ENCODE measurements at places on chromosomes 2 and 18.

DNA sequence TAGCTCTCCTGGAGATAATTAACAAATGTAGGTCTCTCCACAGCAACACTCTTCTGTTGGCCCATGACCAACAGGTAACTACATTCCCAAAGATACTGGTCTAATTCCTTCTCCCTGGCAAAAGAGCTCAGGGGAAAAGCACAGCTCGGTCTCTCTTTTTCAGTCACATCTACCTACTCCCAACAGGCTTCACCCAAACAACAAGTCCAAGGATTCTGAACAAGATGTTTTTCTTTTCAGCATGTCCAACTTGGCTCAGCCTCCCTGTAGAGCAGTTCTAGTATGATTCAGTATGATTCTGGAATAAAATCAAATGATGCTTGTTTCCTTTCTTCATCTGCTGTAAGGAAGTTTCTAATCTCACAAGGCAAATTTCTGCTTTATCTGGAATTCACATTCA lies 1704.8 kb upstream of the PIK3C3 start:
- DNase-seq, result no peak

GRCh38 chr2:109528811-109529501 lies 84.8 kb downstream of the SEPTIN10 start:
- DNase-seq, result no peak

DNA sequence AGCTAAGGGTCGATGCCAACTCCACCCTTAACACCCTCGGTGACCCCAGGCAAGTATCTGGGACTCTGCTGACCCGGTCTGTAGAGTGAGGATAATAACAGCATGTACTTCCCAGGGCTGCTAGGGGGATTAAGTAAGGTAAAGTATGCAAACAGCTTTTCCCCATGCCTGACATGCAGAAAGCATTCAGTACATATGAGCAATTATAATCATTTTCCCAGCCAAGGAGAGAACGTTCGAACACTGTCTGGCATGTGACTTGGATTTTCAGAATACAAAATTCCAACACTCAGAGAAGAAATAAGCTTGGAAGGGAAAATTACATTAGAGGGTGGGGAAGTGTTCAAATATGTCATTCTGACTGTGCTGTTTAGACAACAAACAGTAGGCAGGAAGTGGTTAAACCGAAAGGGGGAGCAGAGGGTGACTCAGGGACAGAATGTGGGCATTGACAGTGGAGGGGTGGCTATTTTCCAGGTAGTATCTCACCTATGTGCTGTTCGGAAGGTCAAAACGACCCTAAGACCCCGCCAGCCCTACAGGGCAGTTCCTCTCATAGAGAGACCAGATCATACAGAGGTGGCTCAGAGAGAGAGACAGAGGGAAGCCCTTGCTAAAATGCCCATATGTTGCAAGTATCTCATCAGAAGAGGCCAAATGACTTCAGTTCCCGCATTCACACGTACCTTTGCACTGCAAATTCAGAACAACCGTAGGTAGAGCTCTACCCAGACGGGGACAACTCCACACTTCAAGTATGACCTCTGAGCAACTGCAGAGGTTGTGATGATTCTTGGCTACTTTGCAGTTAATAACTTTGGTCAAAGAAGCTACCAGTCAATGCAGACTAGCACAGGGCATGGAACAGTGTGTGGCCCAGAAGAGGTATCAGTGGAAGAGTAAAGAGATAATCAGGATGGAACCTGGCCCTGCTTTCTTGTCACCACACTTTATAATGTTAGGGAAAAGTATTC lies 14.8 kb downstream of the ASPRV1 start:
- peak; percentile 57 for DNase-seq

DNA sequence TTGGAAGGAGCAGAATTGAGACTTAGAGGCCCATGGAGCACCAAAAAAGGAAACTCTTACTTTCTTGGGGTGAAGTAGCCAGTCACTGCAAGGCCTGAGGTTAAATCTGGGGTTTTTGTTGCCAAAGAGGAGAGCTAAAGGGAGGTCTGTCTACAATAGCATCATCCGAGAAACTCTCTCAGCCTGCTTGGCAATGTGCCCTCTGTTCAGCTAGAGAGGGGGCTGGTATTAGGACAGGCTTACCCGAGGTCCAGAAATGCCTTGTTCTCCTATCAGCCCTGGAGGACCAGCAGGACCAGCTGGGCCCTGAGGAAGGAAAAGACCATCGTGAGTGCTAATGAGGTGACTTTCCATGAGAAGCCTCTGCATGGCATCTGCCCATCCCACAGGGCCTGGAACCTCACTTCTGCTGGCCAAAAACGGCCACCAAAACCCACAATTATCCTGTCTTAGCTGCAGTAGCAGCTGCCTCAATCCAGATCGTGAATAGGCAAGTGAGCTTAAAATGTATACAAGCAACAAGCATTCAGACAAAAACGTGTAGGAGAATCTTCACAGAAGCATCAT lies 61.6 kb downstream of the COL6A3 start:
- DNase-seq, result no peak

DNA sequence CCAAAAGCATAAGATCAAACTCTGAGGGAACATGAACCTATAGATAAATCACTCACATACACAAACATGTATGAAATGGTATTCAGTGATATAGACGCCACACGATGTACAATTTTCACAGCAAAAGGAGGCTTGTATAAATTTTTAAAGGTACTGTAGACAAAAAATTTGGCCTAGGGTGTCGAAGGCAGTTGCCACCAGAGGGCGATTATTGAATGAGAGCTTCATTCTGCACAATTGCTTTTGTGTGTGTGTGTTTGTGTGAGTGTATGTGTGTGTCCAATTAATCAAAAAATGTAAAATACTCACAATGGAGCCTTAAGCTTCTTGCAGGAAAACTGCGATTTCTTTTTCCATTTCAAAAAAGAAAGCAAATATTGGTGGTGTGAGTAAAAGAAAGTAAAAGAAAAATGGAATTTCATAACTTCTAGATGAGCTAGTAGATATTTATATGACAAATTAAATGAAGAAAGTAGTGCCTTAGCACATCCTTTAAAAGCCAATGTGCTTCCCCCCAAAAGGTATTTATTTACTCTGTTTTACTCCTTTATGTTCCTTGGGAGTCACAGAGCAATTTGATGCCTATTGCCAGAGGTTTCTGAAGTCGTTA lies 800.1 kb downstream of the SATB2 start:
- DNase-seq, result no peak

- DNase-seq, result no peak
These were observed 964.7 kb upstream of the ZEB2 start for GRCh38 chr2:145484448-145485097.

GRCh38 chr18:21132398-21132918 lies 20.8 kb upstream of the ROCK1 start:
- DNase-seq, result no peak

- no peak for DNase-seq
These were observed 55.4 kb downstream of the CWC22 start for GRCh38 chr2:179951680-179952079.

DNA sequence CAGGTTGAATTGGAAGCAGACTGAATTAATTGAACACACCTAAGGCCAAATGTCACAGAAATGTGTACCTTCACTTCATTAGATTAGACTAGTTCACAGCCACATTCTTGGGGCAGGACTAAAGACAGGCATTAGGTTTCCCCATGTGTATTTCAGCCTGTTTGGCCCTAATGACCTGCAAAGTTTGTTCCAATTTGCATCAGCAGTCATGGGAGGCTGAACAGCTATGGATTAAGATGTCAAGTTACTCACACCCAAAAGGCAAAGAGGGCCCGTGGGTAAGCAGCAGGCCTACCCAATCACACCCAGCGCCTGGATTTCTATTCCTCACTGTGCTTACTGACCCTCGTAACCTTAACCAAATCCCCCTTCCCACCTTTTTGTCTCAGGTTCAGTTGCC lies 99.6 kb upstream of the RIOK3 start:
- no peak for DNase-seq

DNA sequence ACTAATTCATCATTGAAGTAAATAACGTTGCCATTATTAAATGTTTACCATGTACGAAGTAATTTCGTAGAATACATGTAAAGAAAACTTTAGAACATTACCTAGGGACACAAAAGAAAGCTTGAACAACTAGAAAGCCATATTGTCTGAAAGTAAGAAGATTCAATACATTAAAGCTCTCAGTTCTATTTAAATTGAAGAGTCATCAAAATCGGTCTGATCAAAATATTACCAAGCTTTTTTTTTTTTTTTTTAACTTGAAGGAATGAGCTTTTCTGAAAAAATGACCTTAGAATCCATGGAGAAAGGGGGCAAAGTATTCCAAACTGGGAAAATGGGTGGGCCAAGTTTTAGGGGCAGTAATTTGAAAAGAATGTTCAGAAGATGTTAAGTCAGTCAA lies 300.8 kb downstream of the GPD2 start:
- DNase-seq, result no peak

GRCh38 chr2:10647441-10647840 lies 42.3 kb downstream of the NOL10 start:
- no peak for DNase-seq

DNA sequence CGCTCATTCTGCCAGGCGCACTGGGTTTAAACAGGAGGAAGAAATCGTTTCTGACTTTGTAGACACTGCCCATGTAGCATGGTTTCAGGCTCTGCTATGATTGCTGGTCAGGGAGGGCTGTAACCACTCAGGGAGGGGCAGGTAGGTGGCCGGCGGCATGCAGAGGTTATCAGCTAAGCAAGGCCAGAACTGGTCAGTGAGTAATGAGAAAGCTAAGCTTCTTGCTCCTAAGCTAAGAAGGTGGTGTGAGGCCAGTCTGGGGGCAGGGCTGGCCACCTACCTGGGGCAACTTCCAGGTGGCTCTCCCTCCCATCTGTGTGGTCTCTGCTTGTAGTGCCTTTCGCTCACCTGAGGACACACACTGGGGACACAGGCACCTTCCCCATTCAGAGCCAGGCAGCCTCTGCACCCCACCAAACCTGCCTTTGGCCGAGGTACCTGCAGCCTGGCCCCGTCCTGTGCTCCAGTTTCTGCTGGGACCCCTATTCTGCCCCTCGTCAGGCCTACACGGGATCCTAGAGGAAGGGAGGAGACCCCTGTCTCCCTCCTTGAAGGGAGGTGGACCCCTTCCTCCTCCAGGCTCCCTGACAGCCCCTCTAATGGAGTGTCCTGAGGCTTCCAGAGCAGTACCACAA lies 195.9 kb downstream of the SEPTIN10 start:
- no peak for DNase-seq

DNA sequence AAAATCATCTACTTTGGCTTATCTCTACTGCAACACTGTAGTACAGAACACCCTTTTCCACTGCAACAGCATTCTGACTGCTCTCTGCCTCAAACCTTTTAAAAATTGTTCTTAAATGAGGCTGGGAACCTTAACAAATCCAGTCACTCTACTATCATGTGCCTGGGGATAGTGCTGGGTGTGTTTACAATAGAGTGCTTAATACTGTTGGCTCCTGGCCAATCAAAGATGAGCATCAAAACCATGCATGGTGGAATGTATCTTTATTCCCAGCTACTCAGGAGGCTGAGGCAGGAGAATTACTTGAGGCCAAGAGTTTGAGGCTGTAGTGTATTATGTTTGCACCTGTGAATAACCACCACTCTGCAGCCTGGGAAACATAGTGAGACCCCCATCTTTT lies 7.4 kb downstream of the ANKAR start:
- DNase-seq, result no peak

DNA sequence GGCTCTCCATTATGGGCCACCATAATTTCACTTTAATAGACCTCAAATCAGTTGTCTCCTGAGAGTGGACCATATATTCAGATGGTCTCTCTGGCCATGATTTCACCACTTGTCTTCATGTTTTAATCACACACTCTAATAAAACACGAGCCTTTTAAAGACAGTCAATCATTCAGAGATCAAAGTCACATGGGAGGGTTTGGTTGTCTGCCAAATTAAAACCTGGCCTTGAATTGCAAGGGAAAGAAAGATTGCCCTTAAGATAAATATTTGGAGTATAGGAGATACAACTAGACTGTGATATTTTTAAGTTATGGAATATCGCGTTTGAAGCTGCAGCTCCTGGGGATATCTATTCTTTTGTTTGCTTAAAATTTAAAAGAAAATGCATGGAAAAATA lies 377.8 kb upstream of the DDX18 start:
- no peak for DNase-seq

- DNase-seq, result no peak
These were observed 260.4 kb upstream of the FANCL start for GRCh38 chr2:58501371-58502160.

GRCh38 chr18:9931146-9931545 lies 17.3 kb downstream of the VAPA start:
- DNase-seq, result no peak

GRCh38 chr2:172108587-172108930 lies 5.9 kb upstream of the DLX2 start:
- DNase-seq, result no peak

DNA sequence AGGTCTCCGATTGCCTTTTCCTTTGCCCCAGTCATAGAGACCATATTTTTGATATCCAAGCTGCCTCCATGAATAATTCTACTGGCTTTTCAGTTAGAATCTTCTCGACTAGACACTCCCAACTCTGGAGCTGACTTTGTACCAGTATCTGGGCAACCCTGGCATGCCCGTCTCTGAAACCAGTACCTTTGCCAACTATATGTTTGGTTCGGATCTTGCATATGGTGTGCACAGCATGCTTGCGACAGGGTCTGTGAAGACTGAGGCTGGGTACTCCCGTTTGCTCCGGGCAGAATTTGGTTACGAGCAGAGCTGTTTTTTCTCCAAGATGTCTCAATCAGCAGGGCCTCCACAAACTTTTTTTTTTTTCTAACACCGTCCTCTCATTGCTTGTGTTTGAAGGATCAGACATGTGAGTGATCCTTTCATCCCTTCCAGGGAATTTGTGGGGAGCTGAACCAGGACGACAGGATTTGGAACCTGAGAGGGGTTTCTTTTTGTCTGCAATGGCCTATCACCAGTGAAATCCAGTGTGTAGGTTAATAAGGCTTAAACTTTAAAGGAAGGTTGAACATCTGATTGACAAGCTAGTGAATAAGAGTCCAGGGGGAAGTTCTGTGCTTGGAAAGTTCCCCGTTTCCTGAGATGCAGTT lies 322.3 kb downstream of the MYCN start:
- no peak for DNase-seq

DNA sequence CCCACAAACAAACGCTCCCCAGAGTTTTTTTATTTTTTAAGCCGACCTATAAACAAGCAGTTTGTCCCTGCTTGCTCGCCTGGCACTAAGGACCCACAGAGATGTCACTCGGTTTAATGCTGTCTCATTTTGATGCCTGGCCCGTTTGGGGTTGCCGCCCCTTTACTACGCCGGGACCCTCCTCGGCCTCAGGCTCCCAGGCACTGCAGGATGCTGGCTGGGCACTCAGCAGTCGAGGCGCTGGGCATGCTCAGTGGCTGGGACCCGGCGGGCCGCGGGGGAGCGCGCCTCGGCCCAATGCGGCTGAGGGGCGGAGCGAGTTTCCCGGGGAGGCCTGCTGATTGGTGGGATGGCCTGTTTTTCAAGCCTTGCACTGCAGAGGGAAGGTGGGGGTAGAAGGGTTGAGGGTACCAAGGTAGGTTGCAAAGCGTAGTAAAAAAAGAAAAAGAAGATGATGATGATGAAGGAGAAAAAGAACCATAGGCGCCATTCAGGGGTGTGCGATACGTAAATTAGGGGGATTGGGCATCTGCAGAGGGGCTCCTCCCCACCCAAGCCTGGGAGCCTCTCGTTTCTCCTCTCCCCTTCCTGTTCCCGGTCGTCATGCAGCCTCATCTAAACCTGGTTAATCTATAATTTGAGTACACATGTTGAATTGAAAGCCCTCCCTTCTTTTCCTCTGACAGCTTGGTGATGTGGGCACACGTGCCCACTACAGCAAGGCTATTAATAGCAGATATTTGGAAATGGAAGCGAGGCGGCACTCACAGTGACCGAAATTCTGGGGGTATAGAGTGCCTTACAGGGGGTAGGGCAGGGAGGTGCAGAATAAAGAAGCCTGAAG lies 1.5 kb upstream of the IRS1 start:
- DNase-seq, result peak; percentile 70

GRCh38 chr2:62354771-62355561 lies 151.0 kb downstream of the TMEM17 start:
- no peak for DNase-seq

Data from GM12891 (cell line).